ENCODE measurements at places on chromosomes 1 and 21.

- no peak for DNase-seq
Observed at GRCh38 chr1:117051224-117052064, 8.7 kb upstream of the TTF2 start.

DNA sequence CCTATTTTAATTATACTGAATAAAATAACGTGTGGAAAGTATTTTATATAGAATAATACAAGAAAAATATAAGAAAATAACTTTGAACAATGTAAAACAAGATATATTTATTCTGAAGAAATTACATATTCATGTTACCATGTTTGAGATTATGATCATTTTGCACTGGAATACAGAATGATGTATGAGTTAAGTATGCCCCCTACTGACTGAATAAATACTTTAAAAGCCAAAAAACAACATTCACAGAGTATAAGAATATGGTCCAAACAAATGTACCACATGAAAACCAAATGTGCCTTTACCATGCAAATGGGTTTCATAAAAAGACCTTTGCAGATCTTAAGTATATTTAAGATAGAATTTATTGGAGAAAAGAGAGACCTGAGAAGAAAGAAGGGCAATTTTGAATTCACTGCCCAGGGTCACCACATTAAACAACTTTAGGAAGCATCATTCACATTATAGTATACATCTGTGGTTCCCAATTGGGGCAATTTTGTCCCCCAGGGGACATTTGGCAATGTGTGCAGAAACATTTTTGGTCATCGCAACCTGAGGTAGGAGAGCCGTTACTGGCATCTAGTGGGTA is 136.6 kb upstream of the GFI1 start:
- peak; percentile 7 for DNase-seq

DNA sequence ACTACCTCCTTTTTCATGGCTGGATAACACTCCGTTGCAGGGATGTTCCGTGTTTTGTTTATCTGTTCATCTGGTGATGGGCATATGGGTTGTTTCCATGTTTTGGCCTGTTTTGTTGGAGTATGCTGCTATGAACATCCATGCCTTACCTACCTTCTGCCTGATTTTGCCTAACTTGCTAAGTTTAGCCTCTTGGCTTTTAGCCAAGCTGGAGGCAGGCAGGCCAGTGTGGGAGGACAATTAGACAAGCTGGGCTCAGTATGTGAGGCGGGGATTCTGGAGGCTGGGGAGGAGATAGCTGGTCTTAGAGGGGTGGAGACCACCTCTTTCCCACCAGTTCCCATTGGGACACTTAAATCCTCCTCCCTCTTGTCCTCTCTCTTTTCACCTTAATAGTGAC is 98.4 kb upstream of the WNT4 start:
- no peak for DNase-seq

DNA sequence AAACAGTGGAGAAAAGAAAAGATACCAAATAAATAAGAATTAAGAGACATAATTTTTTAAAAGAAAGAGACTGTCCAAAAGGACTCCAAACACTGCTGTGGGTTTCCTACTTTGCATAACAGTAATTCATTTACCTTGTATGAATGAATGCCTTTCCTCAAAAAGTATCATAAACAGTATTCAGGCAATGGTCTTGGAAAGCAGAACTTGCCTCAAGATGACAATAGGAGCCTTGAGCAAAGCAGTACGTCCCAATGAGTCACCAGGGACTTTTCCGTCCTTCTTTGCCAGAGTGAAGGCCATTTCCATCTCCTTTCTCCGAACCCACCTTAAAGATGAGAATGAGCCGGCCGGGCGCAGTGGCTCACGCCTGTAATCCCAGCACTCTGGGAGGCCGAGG is 186.4 kb downstream of the ZBTB18 start:
- no peak for DNase-seq

- DNase-seq = no peak
Observed at GRCh38 chr1:202214089-202214843, 20.7 kb downstream of the LGR6 start.

- DNase-seq = no peak
Observed at GRCh38 chr1:46070164-46070814, 62.1 kb downstream of the PIK3R3 start.

GRCh38 chr21:43274022-43274945 is 105.5 kb downstream of the CRYAA start:
- DNase-seq = no peak

DNA sequence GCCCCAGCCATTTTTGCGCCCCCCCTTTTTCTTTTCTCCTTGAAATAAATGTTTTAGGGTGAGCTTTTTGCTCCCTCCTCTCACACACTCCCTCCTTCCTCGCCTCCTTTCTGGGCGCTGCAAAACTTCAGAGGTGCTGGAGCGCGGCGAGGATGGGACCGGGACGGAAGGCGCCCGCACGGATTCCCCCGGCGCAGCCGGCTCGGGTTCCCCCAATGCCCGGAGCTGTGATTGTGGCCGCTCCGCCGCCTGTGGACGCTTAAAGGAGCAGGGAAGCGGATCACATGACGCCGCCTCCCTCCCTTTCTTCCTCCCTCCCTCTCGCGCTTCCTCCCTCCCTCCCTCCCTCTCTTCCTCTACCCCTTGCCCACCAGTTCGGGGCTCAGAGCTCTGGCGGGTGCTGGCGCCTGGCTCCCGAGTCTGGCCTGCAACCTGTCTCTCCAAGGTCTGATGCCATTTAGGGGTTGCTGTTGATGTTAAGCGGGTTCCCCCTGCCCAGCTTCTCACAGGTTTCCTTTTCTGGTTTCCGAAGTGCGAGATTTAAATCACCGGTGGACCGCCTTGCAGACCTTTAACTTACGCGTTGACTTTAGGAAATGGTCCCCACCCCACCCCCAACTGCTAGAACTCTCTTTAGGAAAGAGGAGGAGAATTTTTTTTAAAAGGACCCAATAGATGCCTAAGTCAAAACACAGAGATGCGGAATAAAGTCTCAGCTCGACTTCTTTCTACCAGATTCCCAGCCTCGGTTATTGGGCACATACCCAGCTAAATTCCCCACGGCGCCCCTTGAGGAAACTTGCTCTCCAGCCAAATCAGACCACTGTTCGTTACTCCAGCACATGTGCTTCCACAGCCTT is at the start of gene WLS:
Gene WLS, minus strand, starts transcription at position 235 of the 860 bp plus-strand sequence. Its CDS starts 224 bp downstream, at position 11.
- peak; percentile 59 for DNase-seq

- DNase-seq = no peak
Observed at GRCh38 chr1:72697410-72697809, 415.1 kb upstream of the NEGR1 start.

GRCh38 chr1:41639332-41639936 is 155.0 kb upstream of the EDN2 start:
- DNase-seq = no peak

DNA sequence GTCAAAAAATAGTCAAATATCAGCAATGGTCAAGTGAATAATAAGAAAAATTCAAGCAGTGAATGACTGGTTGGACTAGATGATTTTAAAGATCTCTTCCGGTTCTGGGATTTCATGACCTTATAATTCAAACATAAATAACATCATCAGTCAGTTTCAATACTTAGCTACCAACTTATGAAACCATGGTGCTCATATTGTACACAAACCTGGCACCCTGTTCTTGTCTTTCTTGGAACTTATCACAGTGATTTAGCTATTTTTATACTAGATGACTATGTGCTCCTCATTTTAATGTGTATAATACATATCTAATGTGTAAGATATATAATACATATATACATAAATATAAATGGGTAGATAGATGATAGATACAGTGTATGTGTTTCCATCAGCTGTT is 156.9 kb downstream of the CLEC20A start:
- DNase-seq = no peak

DNA sequence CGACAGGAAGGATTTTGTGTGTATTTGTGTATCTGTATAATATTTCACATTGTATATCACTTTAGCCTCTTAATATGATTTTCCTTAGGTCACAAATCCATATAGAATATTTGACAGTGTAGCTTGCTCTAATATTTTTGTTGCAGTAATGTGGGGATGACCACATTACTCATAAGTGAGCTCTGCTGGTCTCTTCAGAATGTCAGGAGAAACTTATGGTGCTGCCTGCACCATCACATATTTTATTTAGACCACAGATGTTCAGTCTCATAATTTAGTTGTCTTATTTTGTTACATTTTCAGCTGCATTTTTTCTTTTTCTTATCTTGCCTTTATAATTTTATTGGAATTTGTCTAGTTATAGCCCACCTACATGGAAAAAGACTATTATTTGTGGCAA is 205.3 kb downstream of the PBX1 start:
- no peak for DNase-seq

DNA sequence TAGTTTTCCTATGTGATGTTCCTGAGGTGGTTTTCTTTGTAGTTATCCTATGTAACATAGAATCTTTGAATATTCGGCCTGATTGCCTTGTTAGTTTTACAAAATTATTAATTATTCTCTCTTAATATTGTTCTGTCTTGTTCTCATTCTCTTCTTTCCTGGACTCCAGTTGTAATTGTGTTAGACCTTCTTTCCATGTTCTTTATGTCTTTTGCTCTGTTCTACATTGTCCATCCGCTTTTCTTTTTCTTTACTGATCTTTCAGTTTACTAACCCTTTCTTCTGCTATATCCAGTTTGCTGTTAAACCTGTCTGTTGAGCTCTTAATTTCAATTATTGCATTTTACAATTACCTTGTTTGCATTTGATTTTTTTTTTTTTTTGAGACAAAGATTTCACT is 89.3 kb downstream of the PEX14 start:
- no peak for DNase-seq

DNA sequence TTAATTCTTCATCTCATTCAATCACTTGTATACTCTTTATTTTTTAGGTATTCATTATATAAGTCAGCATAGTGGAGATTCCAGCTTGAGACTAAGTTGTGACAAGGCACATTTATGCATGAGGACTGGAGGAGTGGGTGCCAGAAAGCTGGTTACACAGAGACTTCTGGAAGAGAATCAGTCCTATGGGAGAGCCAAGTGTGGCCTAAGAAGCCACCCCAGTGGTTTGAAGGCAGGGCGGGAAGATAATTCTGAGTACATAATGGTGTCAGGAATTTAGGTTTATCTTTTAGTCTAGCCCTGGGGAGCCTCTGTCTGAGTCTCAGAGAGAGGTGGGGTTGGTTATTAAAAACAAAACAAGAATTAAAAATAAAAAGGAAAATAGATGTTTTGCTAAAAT is 83.0 kb downstream of the SPAG17 start:
- no peak for DNase-seq

GRCh38 chr1:184557423-184558347 is 170.9 kb downstream of the C1orf21 start:
- DNase-seq = no peak

GRCh38 chr1:11341901-11342552 is 69.0 kb downstream of the UBIAD1 start:
- DNase-seq = no peak

DNA sequence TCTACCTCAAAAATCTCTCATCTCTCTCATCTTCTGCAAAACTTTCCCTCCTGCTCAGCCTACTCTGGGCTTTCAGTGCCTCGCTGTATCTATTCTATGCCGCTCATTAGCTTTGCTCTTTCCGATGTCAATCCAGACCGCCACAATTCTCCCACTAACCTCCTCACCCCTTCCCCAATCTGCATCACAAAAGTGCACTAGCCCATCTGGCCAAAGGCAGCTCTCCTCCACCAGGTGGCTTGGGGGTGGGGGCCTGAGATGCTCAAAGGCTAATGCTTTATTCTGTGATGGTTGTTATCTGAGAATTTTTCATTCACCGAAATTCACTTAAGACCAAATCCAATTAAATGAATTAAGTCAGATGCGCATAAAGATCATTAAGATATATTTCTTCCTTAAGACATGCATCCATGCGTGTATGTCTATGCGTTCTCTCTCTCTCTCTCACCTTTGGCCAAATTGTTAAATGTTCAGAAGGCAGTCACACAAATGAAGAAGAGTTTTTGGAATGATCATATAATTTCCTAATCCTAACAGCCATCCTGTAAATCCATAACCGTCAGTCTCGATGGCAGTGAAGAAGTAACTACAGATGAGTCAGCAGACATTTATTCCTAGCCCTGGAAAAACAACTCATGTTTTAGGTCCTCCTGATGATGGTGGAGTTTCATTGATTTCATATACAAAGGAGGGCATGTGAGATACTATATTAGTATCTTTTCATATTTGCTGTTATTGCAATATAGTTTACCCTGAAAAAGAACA is 111.3 kb downstream of the C1orf21 start:
- no peak for DNase-seq
